ENCODE measurements at places on chromosomes 13 and 19.
A peak's percentile ranks its signal among the peaks of the same experiment; 100 is the strongest.

GRCh38 chr13:45846681-45847080 is 4.9 kb downstream of the SIAH3 start:
- no peak for DNase-seq

GRCh38 chr19:43765109-43765876 is 10.5 kb upstream of the SMG9 start:
- peak; percentile 94 for DNase-seq

DNA sequence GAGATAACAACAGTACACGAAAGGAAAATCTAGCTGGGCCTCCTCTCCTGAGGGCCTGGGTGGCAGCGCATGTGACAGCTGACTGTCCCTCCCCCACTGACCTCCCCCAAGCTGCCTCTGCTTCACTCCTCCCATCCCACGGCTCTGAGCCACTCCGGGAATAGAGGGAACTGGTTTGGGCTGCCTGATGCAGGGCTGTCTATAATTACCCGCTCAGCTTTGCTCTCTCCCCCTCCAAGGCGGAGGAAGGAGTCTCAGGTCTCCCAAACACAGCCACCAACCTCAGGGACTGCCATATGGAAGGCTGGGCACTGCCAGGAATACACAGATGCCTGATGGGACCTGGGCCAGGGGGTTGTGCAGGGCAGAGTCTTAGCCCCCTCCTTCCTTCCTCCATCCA is 7.9 kb downstream of the NAPA start:
- no peak for DNase-seq

DNA sequence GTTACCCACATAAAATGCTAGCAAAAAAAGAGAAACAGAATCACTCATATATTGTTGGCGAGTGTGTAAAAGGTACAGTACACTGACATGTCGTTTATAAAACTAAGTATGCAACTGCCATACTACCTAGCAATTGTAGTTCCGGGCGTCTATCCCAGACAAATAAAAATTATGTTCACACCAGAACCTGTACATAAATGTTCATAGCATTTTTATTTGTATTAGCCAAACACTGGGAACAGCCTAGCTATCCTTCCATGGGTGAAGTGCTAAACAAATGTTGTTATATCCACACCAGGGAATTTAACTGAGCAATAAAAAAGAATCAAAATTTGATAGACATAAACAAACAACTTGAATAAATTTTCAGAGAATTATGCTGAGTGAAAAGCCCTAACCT is 28.9 kb upstream of the POSTN start:
- no peak for DNase-seq

DNA sequence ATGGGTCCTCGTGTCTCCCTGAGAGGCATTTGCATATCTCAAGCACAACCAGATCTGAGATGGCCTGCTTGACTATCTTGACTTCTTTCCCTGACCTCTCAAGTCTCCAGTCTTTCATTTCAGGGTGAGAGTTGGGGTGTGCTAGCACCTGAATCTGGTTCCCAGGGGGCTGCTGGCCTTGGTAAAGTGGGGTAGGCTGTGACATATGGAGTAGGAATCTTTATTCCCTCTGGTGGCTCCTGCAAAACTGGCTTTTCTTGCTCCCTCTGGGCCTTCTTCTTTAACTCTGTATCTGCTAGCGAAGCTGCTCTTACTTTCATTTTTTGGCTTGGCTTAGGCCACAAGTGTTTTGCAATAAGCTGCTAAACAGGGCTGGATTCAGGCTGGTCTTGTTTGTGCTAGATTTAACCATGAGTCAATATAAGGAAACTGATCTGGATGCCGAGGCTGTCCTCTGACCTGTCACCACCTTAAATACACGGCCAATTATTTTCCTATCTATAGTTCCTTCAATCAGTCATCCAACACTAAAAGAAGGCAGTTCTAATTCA is 42.3 kb downstream of the ZNF493 start:
- no peak for DNase-seq

GRCh38 chr13:41649659-41650058 is 192.3 kb downstream of the RGCC start:
- no peak for DNase-seq

DNA sequence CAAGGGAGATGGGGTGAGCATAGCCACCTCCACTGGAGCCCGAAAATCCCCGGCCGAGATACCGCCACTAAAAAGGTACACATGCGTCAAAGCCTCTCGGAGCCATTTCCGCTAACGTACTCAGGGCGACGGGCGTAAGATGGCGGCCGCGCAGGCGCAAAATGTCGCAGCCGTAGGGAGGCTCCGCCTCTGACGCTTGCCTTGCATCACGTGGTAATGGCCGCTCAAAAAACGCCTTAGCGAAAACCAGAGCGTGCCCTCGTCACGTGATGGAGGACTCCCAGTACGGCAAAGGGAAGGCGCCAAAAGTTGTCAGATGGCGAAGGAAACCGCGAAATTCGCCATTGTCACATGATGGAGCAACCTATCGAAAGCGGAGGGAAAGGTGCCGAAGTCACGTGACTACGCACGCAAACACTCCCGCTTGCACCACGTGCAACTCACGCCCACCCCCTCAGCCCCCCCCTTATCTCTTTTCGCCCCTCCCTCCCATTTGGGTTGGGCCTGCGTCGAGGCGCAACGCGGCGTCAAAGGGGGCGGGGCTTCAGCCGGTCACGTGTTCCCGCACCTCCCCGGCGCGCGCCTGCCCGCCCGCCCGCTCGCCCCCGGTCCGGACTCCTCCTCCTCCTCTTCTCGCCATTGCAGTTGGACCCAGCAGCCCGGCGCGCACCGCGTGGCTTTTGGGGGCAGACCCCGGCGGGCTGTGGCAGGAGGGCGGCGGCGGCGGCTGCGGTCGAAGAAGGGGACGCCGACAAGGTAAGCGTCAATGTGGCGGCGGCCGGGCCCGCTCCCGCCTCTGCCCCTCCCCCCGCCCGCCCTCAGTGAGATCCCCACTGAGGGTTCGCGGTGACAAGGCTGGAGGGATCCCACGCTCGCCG is at the start of gene ILF3:
TSS of gene ILF3 (plus strand) at position 615 of the 878 bp plus-strand sequence. CDS start 16,260 bp downstream, outside the sequence.
- peak; percentile 100 for DNase-seq

- no peak for DNase-seq
Observed at GRCh38 chr13:36885901-36886300, 34.1 kb downstream of the SMAD9 start.

DNA sequence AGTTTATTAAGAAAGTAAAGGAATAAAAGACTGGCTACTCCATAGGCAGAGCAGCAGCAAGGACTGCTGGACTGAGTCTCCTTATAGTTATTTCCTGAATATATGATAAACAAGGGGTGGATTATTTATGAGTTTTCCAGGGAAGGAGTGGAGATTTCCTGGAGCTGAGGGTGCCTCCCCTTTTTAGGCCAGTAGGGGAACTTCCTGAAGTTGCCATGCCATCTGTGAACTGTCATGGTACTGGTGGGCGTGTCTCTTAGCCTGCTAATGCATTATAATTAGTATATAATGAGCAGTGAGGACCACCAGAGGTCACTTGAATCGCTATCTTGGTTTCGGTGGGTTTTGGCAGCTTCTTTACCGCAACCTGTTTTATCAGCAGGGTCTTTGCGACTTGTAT is 13.5 kb downstream of the ZSCAN5A start:
- DNase-seq = no peak

- DNase-seq = no peak
Observed at GRCh38 chr13:49664606-49665005, 26.7 kb downstream of the EBPL start.

- DNase-seq = no peak
Observed at GRCh38 chr19:11286312-11286974, 9.5 kb upstream of the TSPAN16 start.

- DNase-seq = no peak
Observed at GRCh38 chr13:106373304-106373988, 162.0 kb downstream of the EFNB2 start.

GRCh38 chr13:105135852-105136615 is 1399.4 kb downstream of the EFNB2 start:
- no peak for DNase-seq

DNA sequence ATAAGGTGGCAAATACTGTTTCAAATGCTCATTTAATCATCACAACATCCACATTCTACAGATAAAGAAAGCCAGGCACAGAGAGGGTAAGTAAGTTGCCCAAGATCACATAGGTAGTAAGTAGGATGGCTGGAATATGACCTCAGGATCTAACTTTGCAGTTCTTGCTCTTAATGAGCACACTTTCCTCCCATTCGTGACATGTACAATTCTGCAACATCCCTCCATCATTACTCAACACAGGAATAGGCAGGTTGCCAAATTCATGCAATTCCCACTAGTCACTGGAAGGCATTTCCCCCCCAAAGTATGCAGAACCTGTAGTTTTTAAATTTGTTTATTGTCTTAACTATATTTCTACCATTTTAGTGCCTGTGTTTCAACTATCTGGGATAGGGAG is 109.2 kb downstream of the OLFM4 start:
- peak; percentile 14 for DNase-seq

DNA sequence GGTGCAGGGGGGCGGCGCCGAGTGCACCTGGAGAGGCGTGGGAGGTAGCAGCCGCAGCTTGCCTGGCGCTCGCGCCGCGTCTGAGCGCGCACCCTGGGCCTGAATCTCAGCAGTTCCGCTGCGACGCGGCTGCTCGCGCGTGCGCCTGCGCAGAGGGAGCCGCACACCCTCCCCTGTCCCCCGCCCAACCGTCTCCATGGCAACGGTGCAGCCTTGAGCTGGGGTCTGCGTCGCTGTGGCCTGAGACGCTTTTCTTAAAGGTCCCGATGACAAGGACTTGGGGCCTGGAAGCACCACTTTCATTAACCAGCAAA is at the start of gene PNMA8B:
TSS of gene PNMA8B (minus strand) at position 82 of the 314 bp plus-strand sequence. CDS start 402 bp downstream, outside the sequence.
- DNase-seq = no peak

DNA sequence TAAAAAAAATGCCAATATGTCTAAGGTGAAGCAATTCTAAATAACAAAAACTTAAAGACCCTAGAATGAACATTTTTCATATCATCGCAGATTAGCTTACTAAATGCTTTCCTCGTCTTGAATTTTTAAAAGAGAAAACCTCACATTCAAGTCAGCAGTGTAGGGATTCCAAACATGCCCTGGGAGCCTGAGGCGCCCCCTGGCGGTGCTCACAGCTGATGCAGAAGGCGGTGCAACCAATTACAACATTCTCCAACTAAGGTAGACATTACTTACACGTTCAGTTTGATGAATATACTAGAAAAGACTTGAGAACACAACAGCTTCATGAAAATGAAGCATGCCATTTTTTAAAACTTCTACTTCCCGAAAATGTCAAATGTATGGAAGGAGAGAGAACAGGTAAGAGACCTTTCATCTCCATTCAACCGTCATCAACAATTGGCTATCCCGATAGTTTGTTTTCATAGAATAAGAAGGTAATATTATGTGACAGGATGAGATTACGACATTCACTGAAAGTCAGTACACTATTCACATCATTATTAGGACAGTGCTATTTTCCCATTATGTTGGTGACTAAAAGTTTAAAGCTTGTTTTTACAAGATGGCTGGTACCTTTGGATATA is 304.4 kb downstream of the DCLK1 start:
- no peak for DNase-seq

GRCh38 chr19:48578891-48579290 is 26.9 kb downstream of the SULT2B1 start:
- no peak for DNase-seq

- no peak for DNase-seq
Observed at GRCh38 chr13:39665763-39666162, 10.3 kb downstream of the COG6 start.

GRCh38 chr13:112060899-112061366 is 6.0 kb upstream of the SOX1 start:
- DNase-seq = no peak

DNA sequence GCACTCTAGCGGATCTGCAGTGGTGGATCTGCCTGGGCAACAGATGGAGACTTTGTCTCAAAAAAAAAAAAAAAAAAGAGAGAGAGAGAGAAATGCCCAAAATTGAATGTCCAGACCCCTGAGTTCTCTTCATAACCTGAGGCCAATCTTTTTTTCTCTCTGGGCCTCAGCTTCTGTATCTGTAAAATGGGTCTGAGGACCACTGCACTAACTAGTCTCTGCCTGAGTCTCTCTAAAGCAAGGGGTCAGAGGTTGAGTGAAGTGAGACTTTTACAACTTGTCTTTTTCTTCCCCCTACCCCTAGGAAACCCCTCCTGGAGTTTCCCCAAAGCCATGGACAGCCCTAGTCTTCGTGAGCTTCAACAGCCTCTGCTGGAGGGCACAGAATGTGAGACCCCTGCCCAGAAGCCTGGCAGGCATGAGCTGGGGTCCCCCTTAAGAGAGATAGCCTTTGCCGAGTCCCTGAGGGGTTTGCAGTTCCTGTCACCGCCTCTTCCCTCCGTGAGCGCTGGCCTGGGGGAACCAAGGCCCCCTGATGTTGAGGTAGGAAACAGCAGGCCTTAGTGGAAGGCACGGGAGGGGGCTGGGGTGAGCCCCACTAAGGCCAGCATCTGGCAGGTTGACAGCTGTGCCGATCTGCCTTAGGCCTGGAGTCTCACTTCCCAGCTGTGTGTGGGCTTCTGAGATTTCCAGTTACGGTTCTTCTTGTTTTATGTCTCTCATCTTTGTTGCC is 1.8 kb downstream of the TMEM91 start:
- DNase-seq = no peak

- no peak for DNase-seq
Observed at GRCh38 chr19:45674946-45675345, 6.9 kb downstream of the GIPR start.

DNA sequence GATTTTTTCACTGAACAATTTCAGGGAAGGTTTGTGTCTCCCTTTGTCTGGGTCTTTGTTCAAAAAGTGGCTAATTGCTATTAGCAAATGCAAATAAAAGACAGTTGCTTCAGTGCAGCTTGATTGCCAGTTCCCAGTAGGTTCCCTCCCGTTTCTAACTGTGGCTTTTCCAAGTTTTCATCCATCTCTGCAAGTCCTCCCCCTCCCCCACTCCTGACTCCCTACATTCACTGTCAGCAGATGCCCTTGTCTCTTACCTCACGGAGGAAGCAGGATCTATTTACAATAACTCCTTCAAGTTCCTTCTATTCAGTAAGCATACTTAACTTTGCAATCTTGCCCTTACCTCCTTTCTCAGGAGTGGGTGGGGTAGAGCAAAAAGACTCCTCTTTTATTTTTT is 55.4 kb upstream of the SCEL start:
- DNase-seq = no peak

DNA sequence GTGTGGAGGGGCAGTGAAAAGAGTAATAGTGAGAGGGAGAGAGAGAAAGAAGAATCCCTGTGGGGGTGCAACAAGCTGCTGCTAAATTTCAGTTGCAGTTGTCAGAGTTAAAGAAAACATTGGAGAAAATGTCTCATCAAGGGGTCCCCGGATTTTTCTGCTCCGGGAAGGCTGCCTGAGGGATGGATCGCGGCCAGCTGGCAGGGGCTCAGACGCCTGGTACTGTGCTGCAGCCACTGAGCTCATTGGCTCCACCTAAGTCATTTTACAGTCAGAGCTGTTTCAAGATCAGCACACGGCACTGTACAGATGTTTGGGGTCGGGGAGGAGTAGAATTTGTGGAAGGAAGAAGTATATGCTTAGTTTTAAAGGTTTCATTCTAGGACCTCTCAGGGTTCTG is 106.2 kb downstream of the SHISA2 start:
- DNase-seq = no peak

- no peak for DNase-seq
Observed at GRCh38 chr13:38804061-38804460, 117.2 kb downstream of the FREM2 start.

- DNase-seq = no peak
Observed at GRCh38 chr13:60397704-60398378, 821 bp downstream of the TDRD3 start.

- DNase-seq = no peak
Observed at GRCh38 chr13:49633710-49634109, 5.4 kb downstream of the ARL11 start.

Data from HS-5 (cell line).